ENCODE measurements at places on chromosomes 5 and 9.

DNA sequence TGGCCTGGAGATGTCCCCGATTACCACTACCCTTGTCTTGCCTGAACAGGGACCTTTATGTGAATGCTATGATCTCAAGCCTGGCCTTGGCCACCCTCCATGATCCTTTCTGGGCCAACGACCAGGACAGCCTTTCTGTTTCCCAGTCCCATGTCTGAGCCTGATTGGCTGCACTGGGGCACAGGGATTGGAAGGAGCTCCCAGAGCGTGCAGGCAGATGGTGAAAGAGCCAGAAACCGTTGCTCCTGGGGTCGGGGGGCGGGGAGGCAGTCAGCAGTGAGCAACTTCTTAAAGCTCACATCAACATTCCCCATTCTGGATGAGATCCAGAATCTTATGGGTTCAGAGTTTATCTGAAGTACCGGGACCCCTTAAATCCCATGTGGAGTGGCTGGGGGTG lies 84.4 kb downstream of the INSYN2B start:
- no peak for DNase-seq

DNA sequence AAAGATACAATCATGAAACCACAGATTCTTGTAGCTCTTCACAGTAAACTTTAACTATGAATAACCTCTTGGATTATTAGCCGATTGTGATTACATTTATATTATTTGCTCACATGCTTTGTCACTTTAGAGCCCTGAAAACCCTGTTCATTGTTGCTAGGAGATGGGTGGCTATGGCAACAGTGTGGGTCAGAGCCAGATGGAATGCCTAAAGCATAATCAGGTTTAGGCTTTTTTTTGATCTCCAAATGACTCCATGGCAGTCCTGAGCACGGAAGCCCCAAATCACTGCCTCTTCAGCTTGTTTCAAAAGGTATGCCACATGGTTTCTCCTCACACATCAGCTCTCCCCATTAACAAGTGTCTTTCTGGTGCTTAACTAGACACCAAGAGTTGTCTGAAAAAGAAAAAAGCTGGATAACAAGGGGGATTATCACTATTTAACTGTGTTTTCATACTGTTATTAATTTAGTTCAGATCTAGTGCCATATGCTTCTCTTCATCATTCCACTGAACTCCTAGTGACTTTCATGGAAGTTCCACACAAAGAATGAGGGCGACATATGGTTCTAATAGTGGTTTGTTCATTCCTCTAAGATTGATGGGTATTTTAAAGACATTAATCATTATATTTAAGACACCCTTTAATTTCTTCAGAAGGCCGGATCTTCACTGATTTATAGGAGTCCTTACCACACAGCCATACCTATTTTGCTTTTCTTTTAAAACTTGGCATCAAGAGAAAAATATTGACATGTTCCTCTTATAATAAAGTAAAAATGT lies 88.8 kb upstream of the PAM start:
- DNase-seq, result no peak

GRCh38 chr9:111953444-111953843 lies 56.8 kb downstream of the UGCG start:
- DNase-seq, result no peak

GRCh38 chr9:125433461-125434011 lies 171.9 kb downstream of the GAPVD1 start:
- no peak for DNase-seq

GRCh38 chr9:124480621-124480981 lies 26.6 kb downstream of the NR5A1 start:
- no peak for DNase-seq

DNA sequence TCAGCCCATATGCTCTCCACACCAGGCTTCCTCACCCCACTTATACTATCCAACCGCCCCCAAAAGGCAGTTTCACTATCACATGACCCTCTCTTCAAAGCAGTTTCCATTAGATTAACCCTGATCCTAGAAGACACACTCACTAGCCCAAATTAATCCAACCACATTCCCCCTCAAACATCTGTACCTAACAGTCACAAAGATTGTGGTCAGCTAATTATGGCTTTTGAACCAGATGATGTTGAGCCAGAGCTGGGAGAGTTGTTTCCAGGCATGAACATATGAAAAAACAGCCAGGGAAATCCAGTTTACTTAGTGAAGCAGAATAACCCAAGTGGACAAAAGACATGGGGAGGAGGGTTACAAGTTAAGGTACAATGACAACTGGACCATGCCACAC lies 131.2 kb downstream of the SPOCK1 start:
- no peak for DNase-seq

DNA sequence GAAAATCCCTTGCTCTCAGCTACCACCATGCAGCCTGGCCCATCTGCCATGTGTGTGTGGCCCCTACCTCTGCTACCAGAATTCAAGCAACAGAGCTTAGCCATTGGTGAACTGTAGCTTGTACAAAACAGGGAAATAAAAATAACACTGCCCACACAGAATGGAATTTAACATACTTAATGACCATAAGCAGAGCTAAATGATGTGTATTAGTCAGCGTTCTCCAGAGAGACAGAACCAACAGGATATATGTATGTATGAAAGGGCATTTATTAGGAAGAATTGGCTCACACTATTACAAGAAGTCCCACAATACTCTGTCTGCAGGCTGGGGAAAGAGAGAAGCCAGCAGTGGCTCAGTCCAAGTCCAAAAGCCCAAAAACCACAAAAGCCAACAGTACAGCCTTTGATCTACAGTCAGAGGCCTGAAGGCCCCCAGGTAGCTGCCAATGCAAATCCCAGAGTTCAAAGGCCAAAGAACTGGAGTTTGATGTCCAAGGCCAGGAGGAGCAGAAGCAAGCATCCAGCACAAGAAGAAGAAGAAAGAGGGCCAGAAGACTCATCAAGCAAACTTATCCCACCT lies 318.8 kb downstream of the DNAH5 start:
- no peak for DNase-seq

DNA sequence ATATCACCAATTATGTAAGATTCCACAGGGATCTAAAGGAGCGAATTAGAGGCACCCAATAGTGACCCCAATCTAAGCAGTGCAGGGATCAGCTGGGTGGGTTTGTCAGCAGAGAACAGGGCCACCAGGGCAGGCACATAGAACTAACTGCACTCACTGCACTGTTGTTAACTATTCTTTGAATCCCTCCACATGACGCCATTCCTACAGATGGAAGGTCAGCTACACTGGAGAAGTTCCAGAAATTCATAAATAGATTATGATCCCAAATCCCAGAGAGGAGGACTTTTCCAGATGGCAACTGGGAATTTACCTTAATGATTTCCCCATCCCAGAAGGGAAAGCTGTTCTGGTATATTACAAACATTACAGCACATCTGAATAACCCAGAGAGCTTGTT lies 84.2 kb downstream of the THBS4 start:
- DNase-seq, result no peak

DNA sequence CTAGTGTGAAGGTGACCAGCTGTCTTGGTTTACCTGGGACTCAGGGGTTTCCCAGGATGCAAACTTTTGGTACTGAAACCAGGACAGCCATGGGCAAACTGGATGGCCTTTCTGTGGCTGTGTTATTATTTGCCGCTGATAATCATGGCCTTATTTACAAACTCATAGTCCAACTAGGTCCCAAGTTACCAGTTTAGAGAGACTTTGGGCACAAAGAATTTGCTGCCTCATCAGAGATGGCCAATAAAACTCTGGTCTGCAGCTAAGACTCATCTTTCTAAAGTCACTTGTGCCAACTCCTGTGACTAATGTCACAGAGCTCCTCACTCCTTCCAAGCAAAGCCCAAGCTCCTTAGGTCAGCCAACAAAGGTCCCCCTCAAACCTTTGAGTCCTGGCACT lies 47.5 kb upstream of the PLPP6 start:
- no peak for DNase-seq

- DNase-seq, result no peak
These were observed 182.4 kb upstream of the OTULINL start for GRCh38 chr5:14399054-14399692.

GRCh38 chr9:71891557-71892189 lies 19.3 kb downstream of the ABHD17B start:
- no peak for DNase-seq

GRCh38 chr9:4886698-4887097 lies 94.0 kb downstream of the RCL1 start:
- DNase-seq, result no peak

DNA sequence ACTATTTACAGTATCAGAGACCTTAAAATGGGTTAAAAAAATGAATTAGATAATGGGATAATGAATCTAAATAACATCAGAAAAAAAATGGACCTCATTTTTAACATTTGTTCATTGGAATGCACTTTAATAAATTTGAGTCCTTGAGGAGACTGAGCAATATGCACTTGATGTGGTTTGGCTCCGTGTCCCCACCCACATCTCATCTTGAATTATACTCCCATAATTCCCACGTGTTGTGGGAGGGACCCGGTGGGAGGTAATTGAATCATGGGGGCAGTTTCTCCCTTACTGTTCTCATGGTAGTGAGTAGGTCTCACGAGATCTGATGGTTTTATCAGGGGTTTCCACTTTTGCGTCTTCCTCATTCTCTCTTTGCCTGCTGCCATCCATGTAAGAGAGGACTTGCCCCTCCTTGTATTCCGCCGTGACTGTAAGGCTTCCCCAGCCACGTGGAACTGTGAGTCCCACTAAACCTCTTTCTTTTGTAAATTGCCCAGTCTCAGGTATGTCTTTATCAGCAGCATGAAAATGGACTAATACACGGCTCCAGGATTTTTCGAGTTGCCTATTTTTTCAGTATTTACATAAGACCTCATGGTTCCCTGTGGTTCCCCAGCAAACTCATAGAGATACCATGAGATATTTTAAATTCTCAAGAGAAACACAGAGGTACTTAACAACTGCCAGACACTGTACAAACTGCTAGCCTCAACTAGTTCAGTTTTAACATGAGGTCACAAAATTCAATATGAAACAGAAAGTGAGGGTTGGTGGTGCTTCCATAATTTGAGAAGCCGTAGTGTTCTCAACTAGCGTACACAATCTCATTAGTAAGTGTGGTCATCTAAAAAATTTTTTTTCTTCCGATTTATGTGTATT lies 128.3 kb downstream of the TLE1 start:
- no peak for DNase-seq

- DNase-seq, result no peak
These were observed 35.7 kb upstream of the ZNF510 start for GRCh38 chr9:96813607-96814006.

DNA sequence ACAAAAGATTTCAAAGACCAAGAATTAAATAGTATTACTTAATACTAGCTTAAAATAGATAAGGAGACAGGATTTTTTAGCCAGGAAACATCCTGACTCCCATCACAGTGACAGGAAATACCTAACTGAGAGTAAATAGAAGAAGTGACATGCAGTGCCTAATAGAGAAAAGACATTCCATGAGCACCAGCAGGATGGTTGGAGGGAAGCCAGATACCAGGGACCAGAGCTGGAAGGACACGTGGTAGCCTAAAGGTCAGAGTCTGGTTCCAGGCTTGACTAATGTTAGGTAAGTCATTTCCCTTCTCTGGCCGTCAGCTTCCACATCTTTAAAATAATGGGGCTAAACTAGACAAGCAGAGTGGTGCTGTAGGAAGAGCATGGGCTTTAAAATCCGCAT lies 41.6 kb downstream of the CDK5RAP2 start:
- no peak for DNase-seq

- no peak for DNase-seq
These were observed 163.7 kb downstream of the ELAVL2 start for GRCh38 chr9:23662320-23662719.
